ENCODE measurements at places on chromosomes 13 and 19. TPM values are rescaled to one million over a fixed set of nuclear protein-coding genes. Genes with fewer than 3 reads are reported as not detected.

- no peak for DNase-seq
Observed at GRCh38 chr19:57558525-57558924, 1.1 kb downstream of the ZNF550 start.

DNA sequence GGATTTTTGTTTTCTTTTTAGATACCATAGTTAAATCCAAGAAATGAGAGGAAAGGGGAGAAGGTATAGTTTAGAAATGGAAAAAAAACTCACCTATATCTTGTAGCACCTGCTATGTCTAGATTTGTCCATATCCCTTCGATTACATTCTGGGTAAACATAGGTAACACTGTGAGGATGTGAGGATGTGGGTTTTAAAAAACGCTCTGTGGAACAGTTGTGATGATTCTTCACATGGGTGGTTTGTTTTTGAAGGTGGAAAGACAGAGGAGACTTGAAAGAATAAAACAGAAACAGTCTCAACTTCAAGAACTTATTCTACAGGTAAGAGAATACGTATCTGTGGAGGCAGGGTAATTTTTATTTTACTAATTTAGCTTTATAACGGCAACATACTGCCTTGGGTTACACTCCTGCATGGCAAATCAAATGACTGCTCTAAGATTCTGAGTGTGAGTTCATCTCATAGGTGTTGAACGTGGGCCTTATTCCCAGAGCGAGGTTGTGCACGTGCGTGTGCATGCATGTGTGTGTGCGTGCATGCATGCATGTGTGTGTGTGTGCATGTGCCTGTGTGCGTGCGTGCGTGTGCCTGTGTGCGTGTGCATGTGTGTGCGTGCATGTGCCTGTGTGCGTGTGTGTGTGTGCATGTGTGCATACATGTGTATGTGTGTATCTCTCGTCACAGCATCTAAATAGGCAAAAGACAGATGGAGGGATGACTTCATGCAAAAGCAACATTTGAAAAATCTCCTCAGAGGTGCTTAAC, 23.5 kb downstream of the ATP4B start:
- no peak for DNase-seq

WTIP gene
- 73.6 TPM for total RNA-seq

GRCh38 chr19:44772959-44773358, 4.7 kb upstream of the CBLC start:
- no peak for DNase-seq

DNA sequence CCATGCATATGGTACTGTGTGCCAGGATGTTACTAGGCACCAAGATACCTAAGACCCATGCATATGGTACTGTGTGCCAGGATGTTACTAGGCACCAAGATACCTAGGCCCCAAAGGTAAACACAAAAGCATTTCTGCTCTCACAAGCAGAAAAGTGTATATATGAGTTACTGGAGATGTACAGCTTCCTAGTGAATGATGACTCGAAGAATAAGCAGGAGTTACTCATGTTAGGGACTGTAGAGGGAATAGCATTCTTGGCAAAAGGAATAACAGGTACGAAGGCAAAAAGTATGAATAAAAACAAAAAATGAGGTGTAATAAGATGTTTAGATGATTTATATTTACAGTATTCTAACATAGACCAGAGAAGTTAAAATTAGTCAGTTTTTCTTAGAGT, 383.7 kb downstream of the DIAPH3 start:
- DNase-seq: no peak

- no peak for DNase-seq
Observed at GRCh38 chr19:34193439-34193838, 21.1 kb downstream of the LSM14A start.

GRCh38 chr19:39996218-39996810, 546 bp upstream of the ZNF546 start:
- DNase-seq: no peak

DNA sequence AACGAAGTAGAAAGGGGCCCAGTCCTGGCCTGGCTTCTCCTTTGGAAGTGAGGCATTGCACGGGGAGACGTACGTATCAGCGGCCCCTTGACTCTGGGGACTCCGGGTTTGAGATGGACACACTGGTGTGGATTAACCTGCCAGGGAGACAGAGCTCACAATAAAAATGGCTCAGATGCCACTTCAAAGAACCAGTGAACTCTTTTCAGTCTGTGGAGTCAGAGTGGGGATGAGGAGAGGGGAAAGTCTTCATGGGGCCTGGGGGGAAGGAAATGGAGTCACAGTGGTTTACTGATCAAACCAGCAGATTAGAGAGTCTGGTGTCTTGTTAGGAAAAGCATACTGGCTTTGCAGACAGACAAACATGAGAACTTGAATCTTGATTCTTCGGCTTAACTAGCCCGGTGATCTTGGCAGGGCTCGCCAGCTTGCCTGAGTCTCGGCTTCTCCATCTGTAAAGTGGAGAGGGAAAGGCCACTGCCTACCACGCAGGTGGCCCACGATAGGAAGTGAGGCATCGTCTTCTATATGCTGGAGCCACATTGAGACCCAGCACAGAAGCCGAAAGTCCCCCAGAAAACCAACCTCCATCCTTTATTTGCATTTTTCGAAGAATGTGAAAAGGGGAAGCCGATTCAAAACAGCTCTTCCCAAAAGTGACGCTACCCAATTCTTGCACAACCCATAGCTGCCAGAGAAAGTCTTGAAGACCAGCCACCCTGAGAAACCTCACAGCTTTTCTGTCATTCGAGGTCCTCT, at the start of gene FFAR1:
FFAR1 (plus strand) TSS at position 732 of the 759 bp plus-strand sequence. CDS start 3,650 bp downstream, outside the sequence.
- no peak for DNase-seq
